ENCODE measurements at places on chromosomes 1 and 21.

GRCh38 chr21:46567348-46567747, 37.5 kb downstream of the S100B start:
- no peak for DNase-seq

- no peak for DNase-seq
Observed at GRCh38 chr1:99497690-99498089, 148.2 kb upstream of the PALMD start.

GRCh38 chr1:68111519-68112436, 61.4 kb upstream of the DIRAS3 start:
- DNase-seq = no peak

DNA sequence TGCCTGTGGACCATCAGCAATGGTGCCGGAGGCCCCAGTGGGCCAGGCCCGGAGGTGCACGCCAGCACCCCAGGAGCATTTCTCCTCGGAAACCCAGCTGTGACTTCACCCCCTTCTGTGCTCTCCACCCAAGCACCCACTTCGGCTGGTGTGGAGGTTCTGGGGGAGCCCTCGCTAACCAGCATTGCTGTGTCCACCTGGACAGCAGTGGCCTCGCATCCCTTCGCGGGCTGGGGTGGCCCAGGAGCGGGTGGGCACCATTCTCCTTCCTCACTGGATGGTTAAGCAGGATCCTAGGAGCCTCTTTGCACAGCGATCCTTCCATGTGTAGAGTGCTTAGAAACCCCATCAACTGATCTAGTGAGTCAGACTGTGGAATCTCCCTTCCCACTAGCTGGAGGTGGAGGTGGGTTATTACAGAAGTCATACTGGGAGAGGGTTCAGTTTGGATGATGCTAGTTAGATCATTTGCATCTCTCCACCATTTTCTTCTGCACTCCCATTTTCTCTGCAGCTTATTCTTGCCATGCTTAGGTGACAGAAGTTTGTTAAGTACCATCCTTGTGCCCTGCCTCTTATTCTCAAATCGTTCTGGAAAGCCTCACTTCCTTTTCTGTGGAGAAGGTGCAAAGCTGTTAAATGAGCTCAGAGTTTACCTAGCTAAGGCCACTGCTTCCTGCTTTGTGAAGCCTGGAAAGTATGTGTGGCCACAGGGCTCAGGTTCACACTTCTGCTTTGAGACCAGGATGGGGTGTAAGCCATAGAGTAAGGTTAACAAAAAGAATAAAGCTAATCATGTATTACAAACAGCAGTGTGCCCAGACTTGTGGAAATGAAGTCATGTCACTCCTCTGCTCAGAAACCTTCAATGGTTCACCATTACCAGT, 32.3 kb downstream of the TBX19 start:
- no peak for DNase-seq

DNA sequence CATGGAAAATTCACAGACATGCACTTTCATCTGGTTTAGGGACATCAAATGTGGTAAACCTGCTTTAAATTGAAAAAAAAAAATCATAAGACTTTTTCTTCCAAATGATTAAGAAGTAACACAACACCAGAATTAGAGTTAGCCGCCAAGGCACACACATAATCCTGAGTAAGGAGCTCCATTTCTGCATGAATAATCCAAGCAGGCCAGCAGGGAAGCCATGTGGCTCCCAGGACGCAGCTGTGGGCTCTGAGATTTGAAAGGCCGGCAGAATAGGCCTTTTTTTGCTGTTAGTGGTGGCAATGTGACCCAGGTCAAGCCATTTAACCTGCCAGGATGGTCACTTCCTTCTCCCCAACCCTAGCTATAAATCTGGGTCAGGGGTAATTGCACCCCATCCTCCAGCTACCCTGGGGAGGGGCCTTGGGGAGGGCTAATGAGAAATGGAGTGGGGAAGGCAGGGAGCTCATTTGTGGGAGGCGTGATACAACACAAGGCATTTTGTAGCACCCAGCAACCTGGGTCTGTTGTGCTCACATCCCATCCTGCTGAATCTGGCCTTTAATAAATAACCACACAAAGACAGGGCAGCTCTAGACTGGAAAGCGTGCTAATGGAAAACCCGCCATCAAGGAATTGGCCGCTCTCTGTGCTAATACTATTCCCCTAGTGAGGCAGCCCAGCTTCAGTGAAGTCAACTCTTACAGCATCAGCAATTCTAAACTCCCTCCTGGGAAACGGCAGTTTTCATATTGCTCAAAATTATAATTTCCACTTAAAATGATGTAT, 178.5 kb downstream of the RHOU start:
- no peak for DNase-seq

DNA sequence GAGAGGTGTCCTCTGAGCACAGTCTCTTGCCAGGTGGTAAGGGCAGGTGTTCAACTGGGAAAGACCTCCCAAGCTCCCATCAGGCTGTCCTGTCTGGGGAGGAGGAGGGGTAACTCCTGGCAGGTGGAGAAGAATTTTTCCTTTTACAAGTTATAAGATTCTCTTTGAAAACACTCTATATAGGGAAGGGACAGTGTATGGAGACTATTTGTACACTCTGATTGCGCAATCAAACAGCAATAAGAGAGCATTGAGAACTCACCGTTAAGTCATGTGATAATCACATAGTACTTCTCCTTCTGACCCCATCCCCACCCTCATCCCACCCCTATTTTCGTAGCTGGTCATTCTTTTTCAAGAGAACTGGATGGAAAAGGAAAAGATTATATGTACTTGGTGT, 179.3 kb upstream of the ZNF644 start:
- no peak for DNase-seq

GRCh38 chr21:39041816-39042215, 141.4 kb downstream of the PSMG1 start:
- DNase-seq = no peak

- DNase-seq = no peak
Observed at GRCh38 chr1:94624203-94624602, 82.6 kb upstream of the F3 start.

- no peak for DNase-seq
Observed at GRCh38 chr21:42404539-42404938, 837 bp downstream of the UBASH3A start.

GRCh38 chr1:41976671-41977070, 57.9 kb upstream of the HIVEP3 start:
- DNase-seq = no peak

- DNase-seq = no peak
Observed at GRCh38 chr1:21510113-21510493, 880 bp downstream of the ALPL start.

GRCh38 chr1:201153474-201154388, 543 bp downstream of the TMEM9 start:
- no peak for DNase-seq

- DNase-seq = no peak
Observed at GRCh38 chr1:156600733-156601121, 552 bp downstream of the GPATCH4 start.

- no peak for DNase-seq
Observed at GRCh38 chr1:8976338-8976737, 30.7 kb downstream of the CA6 start.

GRCh38 chr1:3847081-3847480, 9.9 kb downstream of the CEP104 start:
- no peak for DNase-seq

DNA sequence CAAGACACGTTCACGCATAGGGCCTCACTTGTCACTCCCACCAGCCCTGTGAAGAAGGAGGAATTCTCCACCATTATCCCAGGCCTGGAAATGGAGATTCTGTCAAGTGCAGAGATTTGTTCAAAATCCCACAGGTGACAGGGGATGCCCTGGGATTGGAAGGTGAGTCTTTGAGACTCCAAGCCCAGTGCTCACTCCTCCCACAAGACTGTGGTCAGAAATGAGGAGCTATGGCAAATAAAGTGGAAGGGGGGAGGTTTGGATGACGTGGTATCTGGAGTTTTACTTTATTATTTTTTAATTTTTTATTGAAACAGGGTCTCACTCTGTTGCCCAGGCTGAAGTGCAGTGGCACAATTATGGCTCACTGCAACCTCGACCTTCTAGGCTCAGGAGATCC, 12.8 kb upstream of the FOXO6 start:
- DNase-seq = no peak

- no peak for DNase-seq
Observed at GRCh38 chr21:46056450-46056903, 41.4 kb upstream of the COL6A2 start.

DNA sequence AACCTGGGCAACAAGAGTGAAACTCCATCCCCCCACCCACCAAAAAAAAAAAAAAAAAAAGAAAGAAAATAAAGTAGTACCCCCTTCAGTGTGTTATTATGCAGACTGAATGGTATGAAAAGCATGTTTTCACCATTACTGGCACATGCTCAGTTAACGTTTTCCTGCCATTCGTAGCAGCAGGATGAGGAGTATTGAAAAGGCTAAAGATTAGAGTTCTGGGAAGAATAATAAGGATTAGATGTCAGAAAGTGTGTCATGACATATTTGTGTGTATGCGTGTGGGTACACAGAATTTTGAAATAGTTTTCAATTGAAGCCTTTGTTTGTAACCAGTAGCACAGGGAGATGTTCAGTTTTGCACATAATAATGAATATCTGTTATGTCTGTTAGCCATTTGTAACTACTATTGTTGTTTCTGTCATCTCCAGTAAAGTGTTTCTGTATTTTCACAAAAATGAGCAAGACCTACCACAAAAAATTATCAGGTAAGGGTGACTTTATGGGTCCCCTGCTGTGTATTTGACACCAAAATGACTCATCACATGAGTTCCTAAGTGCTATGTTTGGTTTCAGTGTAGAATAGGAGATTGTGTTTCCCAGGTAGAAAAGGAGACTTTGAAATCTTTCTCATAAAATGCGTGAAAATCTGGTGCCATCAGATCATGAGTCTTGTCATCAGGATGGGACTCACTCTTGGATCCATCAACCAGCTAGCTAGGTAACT, 358.9 kb downstream of the DISC1 start:
- DNase-seq = no peak

- DNase-seq = no peak
Observed at GRCh38 chr1:154225370-154225769, 4.6 kb downstream of the UBAP2L start.

DNA sequence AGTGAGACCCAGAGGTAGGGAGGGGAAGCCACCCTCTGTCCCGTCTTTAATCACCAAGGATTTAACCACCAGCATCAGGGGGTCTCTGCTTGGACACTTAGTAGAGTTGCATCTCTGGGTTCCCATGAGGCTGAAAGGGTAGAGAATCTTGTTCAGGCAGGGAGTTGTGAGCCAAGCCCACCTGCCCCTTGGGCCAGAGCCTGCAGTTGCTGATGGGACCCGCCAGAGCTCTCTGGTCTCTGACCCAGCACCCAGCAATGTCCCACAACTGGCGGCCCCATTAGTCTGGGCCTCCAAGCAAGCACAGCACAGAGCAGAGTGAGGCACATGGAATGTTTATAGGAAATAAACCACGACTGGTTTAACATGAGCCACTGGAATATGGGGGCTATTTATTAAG, 166.3 kb downstream of the TRIM33 start:
- DNase-seq = no peak

- peak; percentile 24 for DNase-seq
Observed at GRCh38 chr1:111406321-111406768, 21.2 kb downstream of the OVGP1 start.

- no peak for DNase-seq
Observed at GRCh38 chr1:4115191-4115900, 215.3 kb upstream of the C1orf174 start.

GRCh38 chr21:27813750-27814149, 846.9 kb upstream of the ADAMTS5 start:
- DNase-seq = no peak

DNA sequence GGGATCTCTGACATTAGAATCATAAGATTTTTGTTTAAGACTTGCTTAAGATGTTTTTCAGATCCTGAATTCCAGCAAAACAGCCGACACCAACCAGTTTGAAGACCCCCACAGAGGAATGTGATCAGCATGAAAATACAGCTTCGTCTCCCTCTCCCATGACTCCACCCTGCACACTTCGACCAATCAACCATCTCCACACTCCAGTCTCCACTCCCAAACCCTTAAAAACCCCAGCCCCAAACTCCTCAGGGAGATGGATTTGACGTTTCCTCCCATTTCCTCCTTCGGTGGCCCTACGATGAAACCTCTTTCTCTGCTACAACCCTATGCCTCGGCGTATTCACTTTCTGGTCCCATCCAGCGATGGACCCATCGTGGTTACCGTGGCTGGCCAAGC, 30.1 kb upstream of the KIF26B start:
- no peak for DNase-seq

GRCh38 chr1:21867451-21867996, 55.5 kb downstream of the LDLRAD2 start:
- no peak for DNase-seq

- no peak for DNase-seq
Observed at GRCh38 chr1:242454262-242455051, 70.0 kb downstream of the PLD5 start.

DNA sequence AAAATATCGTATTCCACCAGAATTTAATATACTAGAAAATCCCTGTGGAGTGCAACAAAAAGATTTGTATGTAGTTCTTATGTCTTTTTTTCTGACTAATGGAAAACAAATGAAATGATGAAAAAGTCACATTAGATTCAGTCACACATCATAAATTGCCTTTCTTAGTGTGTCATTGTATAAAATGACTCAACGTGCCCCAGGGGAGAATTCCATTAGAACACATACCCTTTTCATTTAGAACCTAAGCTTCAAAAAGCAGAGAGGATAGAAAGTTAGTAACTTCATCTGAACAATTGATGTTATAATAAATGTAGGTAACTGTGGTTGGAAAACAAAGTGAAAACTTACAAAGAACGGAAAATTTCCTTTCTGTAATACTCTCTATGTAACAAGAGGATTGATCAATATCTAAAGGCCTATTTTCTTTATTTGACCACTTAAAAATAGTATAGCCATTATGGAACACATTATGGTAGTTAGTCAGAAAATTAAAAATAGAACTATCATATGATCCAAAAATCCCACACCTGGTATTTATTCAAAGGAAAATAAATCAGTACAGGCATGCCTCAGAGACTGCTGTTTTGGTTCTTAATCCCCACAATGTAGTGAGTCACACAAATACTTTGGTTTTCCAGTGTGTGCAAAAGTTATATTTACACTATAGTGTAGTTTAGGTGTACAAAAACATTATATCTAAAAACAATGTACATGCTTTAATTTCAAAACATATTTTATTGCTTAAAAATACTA, 1016.1 kb downstream of the KCNT2 start:
- DNase-seq = no peak

- DNase-seq = no peak
Observed at GRCh38 chr1:51541313-51542050, 22.4 kb upstream of the EPS15 start.

DNA sequence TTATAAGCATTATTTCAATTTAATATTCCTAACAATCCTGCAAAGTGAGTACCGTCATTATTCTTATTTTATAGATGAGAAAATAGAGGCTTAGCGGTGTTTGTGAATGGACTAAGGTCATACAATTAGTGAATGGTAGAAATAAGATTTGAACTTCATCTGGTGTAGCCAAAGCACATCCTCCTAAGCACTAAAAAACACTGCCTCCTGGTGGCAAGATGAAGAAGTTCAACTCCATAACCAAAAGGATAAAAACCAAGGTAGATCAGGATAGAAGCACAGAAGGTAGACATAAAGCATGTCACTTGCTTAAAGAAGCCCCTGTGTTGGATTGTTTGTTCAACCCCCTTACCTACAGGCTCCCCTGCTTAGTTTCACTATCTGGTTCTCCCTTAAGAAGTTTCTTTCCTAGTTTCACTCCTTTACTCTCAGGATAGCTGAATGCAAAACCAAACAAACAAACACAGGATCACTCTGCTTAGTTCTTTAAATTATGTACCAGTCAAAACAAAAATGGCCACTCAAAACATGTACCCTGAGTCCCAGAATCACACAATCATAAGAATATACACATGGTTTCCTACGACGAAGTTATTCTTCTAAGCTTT, 12.7 kb upstream of the AIM2 start:
- no peak for DNase-seq

GRCh38 chr1:156281281-156281680, 1.3 kb downstream of the SMG5 start:
- peak; percentile 40 for DNase-seq

All from stimulated activated CD4-positive, alpha-beta T cell treated with anti-CD3 and anti-CD28 coated beads, Interleukin-1b, Interleukin-23, amount 100 ng/mL, for 24 hours (primary cell).